Cortex of kidney (tissue), 1 donor: ENCODE measurements at places on chromosomes 16 and 17.

- DNase-seq: no peak
Measured at GRCh38 chr17:36523113-36523512, 11.6 kb downstream of the MYO19 start.

GRCh38 chr17:55692276-55692675 is 30.4 kb downstream of the TMEM100 start:
- no peak for DNase-seq

DNA sequence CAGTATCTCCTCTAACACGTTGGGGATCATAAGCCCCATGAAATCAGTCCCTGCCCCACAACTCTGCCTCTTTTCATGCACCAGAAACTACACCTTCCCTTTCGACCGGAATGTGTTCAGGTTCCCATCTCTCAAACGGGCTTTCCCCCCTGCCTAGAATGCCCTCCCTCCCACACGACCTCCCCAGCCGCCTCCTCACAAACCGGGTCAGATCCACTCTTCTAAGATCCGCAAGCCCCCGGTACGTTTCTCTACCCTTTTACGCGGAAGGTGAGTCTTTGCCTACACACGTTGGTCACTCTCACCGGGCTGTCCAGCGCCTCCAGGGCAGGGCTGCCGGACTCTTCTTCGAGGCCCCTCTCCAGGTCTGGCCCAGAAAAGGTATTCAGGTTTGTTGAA is 708 bp downstream of the DHX33 start:
- no peak for DNase-seq

- no peak for DNase-seq
Measured at GRCh38 chr17:50110591-50111349, 15.6 kb downstream of the PDK2 start.

- DNase-seq: no peak
Measured at GRCh38 chr17:78993241-78993956, 13.7 kb upstream of the LGALS3BP start.

- DNase-seq: no peak
Measured at GRCh38 chr16:86363836-86364618, 146.3 kb upstream of the FOXF1 start.

- DNase-seq: no peak
Measured at GRCh38 chr17:47698749-47699535, 5.0 kb downstream of the TBKBP1 start.

DNA sequence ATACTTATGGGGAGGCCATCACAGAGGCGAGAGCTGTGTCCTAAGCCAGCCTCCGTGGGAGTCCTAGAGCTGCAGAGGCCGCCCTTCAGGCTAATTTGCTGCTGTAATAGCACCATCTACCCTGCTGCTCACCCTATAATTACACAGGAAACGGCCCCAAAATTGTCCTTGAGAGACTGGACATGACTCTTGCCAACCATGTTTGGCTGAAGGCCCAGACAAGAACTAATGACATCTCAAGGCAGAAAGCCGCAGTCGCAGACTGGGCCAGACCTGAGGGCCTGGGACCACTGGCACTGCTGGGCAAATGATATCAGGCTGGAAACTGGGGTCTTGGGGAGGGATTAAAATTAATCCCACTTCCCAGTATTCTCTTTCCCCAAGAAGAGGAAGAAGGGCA is 24.1 kb downstream of the PSMD7 start:
- DNase-seq: no peak

GRCh38 chr17:55567240-55568214 is 56.3 kb upstream of the SMIM36 start:
- no peak for DNase-seq

DNA sequence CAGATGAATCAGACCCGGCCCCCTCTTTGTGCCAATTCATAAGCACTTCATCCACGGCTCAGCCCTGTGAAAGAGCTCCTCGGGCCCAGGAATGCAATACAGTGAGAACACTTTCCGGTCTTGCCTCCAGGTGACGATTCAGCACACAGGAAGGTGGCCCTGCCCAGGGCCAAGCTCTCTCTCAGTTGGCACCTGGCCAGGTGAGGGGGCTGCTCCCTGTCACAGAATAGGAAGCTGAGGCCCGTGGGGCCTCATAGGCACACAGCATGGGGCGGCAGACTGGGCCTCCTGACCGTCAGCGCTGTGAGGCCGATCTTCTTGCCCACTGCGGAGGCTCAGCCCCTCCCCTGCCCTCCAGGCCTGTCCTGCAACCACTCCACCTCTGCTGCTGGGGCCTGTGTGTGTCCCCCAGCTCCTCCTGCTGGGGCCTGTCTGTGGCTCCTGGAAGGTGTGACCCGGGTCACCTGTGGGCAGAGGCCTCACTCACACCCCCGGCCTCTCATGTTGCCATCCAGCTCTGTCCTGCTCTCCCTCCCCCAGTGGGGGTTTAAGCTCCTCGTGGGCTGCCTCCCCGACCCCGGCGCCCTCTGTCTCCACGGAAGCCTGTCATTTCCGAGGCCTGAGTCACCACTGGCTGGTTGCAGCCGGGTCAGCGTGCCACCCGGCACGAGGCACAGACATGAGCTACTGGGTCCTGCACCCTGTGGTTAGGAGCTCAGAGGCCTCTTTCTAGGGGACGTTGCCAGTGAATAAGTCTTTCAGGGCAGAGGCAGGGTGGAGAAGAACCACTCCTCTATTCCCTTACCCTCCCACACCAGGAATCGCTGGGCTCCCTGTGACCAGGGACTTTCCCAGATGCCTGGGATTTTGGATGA is 114.4 kb downstream of the SEC14L1 start:
- no peak for DNase-seq

DNA sequence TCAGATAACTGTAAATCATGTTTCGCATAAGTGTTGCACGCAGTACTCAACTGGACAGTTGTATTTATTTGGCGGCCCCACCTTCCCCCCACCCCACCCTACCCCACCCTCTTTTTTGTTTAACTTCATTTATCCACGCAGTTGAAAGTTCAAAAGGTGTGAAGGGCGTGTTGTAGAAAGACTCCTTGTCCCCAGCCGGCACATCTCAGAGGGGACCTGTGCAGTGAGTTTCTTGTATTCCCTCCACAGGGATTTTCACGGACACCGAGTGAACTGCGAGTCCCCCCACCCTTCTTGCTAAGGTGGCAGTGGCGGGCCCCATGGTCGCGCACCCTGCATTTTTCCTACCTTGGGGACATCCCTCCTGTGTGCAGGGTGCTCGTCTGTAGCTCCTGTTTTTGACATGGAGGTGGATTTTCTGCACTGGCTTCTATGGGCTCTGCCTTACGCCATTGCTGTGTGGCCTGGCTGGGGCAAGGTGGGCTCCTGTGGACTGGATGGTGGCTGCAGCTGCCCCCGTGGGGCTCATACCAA is 36.2 kb downstream of the ADCY7 start:
- no peak for DNase-seq

GRCh38 chr17:752620-753219 is 656 bp upstream of the GEMIN4 start:
- no peak for DNase-seq

- DNase-seq: no peak
Measured at GRCh38 chr16:54266363-54266955, 20.1 kb downstream of the IRX3 start.

GRCh38 chr17:76272541-76273444 is 7.6 kb downstream of the UBALD2 start:
- DNase-seq: no peak

DNA sequence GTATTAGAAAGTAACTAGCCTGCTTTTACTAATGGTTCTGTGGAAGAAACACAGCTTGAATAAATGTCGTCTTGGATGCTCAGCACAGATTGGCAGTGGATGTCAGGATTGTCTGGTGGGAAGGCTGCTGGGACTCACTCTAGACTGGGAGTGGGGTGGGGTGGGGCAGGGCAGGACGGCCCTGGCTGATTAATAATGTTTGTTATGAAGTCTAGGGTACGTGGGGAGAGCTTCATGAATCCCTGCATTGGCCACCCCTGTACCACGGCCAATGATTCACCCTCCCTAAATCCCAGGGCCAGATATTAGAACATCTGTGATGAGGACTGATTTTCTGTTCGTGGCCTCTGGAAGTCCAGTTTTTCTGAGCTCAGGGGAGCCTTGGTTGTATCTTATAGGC is 421.0 kb downstream of the WWOX start:
- no peak for DNase-seq

GRCh38 chr17:46192189-46192438 is 1.1 kb downstream of the KANSL1 start:
- DNase-seq: no peak

DNA sequence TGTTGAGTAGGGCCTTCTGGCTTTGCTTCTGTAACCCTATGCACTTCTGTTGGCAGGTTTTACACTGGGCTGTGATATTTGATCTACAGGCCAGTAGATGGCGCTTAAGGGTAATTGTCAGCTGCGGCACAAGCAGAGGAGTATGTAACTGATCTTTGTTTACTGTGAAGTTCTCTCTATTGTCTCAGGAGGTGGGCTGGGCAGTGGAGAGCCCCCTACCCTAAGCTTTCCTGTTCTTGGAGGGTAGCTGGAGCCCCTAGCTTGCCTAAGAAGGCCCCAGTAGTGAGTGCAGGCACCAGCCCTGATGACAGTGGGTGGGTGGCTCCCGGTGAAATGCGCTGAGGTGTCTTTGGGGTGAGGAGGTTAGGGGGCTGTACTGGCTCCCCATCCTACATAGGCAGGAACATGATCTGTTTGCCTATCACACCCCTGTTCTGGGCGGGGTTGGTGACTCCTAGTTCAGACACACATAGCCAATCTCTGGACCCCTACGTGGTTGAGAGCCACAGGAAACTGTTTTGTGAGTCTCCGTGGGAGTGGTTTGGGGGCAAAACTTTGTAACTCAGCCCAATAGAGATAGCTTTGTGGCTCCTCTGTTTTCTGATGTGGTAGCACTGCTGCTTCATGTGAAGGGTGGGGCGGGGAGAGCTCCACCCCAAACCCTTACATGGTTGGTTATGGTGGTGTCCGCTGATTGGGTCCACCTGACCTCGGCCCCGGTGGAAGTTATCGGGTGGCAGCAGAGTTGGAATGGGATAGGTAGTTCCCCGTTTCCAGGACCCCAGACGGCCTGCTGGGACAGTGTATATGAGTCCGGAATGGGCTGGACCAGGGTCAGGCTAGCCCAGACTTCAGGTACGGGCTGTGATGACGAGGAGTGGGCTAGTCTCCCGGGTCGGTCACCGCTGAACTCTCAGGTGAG is 60.4 kb downstream of the SLFN11 start:
- no peak for DNase-seq

DNA sequence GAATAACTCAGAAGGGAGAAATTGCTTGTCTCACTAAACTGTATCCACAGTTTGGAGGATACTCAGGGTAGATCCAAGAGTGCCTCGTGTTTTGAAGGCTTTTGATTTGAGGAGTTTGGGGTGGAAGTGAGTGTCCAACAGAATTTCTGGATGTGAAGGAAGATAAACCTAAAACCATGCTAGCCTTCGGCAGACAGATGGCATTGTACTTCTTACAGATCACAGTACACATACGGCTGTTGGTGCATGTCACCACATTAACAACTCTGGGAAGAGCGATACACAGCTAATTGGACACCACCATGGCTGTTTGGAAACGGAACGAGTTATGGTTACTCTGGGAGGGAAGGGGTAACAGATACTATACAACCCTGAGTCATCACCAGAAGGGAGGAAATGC is 420.4 kb downstream of the GRIN2A start:
- DNase-seq: no peak

DNA sequence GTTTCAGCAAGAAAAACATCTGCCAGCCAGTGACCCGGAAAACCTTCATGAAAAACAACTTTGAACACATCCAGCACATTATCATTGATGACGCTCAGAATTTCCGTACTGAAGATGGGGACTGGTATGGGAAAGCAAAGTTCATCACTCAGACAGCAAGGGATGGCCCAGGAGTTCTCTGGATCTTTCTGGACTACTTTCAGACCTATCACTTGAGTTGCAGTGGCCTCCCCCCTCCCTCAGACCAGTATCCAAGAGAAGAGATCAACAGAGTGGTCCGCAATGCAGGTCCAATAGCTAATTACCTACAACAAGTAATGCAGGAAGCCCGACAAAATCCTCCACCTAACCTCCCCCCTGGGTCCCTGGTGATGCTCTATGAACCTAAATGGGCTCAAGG is 22.2 kb downstream of the SLFN5 start:
- no peak for DNase-seq

- DNase-seq: no peak
Measured at GRCh38 chr16:30741461-30741914, 6.7 kb upstream of the PHKG2 start.

DNA sequence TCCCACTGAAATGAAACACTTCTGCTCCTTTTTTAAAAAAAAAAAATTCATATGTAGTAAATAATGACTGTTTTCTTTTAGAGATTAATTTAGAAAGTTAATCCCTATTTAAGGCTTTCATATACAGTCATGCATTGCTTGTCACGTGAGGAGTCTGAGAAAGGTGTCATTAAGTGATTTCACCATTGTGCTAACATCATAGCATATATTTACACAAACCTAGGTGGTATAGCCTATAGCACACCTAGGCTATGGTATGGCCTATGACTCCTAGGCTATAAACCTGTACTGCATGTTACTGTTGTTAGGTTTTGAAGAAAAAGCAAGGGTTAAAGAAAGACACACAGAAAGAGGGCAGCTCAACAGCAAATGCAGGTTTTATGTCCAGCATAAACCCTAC is 13.7 kb downstream of the PPY start:
- no peak for DNase-seq

DNA sequence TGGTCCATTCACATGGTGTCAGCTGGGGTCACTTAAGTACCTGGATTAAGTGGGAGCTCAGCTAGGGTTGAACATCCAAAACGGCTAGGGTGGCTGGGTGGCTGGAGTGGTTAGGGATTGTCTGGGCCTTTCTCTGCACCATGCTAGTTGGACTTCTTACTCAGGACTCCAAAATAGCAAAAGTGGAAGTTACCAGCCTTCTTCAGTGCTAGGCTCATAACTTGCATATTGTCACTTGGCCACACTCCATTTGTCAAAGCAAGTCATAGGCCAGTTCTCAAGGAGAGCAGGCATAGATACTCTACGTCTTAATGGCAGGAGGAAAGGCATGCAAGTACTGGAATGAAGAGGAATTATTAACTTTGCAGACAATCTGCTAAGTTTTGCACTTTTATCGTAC is 69.7 kb downstream of the ESRP2 start:
- no peak for DNase-seq

DNA sequence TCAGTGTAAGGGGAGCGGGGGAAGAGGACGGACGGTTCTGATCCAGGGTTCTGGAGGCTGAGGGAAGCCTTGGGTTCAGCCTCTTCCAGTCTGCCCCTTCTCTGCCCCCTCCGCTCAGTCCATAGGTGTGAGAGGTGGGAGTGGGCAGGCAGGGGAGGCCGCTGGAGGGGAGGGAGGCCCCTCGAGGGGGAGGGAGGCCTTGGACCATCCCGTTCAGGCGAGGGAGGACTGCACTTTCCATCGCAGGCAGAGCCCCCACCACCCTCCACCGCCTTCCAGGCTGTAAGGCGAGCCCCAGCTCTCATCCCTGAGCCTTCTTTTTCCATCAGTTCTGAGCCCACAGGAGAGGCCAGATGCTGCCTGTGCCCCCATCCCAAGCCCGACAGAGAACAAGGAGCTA is 4.2 kb upstream of the AXIN1 start:
- no peak for DNase-seq

GRCh38 chr17:77321649-77322513 is 181.1 kb downstream of the SEC14L1 start:
- DNase-seq: no peak

- no peak for DNase-seq
Measured at GRCh38 chr17:550463-551180, 164.0 kb downstream of the VPS53 start.
